GM12864 (cell line): ENCODE measurements at places on chromosomes 12 and 14.

DNA sequence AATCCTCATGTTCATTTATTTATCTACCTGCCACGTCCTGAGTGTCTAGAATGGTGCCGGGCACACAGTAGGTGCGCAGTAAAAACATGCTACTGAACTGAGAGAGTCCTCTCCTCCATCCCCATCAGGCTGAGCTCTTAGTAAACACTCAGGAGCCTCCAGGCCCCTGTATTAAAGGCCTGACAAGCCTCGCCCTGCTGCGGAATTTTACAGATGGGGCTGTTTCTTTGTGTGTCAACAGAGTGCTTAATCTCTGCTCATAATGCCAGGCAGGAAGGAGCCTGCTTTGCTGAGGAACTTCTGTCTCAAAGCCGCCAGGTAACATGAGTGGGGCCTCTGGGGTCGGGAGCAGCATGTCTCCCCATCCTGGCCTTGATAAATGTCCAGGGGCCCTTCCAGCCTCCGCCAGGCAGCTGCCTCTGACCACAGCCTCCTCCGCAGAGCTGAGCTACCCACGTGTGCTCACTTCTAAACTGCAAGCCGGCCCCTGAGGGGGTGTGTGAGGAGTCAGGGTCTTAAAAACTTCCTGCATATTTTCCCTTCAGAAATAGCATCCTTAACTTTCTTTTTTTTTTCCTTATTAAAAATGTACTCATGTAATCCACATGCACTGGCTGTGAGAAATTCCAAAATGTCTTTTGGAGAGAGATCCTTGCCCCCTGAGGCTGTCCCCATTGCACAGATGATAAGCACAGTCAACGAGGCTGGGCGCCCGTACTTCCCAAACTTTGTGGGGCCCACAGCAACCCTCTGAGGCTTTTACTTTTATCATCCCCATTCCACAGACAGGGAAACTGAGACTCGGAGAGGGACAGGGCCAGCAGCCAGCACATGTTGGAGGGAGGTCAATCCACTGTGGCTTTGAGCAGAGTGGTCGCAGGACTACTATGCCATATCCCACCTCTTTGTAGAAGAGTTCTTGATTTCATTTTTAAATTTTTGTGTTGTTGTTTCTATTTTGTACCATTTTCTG lies 116.0 kb upstream of the NCOR2 start:
- DNase-seq, result no peak

- no peak for DNase-seq
Measured at GRCh38 chr12:130770413-130771028, 54.4 kb upstream of the RIMBP2 start.

DNA sequence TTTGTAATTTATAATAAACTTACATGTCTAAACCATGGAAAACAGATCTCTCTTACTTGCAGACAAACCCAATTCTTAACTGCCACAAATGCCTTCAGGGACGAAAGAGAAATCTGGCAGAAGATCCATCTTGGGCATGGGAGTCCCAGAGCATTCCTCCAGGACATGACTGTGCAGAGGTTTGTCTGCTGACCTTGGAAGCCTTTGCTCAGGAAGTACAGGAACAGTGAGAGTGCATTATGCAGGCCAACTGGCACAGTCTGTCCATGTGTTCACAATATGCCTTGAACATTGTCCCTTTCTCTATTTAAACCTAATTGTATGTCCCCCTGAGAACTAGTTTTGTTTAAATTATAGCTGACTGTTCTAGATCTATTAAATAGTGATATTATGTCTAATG lies 467.1 kb downstream of the ATP23 start:
- no peak for DNase-seq

DNA sequence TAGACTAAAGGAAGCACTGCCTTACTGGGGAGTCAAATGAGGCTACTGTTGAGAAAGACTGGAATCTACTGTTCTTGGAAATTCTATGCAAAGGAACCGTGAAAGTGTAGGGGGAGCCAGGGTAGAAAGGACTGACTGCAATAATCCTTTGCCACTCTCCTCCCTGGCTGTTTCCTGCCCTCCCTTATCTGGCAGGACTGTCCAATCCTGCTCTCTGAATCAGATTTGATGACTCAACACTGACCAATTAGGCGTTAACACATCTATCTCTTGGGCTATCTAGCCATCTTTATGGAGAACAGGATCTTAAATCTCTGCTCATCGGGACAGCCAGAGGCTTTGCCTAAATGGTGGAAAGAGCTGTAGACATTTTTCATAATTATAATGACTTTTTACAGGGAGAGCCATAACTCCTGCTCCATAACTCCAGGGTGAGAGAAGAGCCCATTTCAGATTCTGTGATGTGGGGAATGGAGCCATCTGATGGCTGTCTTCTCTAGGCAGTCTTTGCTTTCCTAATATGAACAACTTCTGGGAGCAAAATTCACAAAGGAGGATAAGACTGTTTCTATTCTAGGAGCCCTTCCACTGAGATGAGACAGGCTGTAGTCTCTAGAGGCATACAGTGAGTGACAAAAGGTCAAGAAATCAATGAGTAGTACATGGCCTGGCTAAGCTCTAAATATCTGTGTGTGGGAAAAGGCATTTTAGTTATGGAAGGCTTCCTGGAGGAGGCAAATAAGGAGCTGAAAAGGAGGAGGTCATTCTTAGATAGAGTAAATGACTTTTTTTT lies 68.9 kb upstream of the CISTR start:
- no peak for DNase-seq

DNA sequence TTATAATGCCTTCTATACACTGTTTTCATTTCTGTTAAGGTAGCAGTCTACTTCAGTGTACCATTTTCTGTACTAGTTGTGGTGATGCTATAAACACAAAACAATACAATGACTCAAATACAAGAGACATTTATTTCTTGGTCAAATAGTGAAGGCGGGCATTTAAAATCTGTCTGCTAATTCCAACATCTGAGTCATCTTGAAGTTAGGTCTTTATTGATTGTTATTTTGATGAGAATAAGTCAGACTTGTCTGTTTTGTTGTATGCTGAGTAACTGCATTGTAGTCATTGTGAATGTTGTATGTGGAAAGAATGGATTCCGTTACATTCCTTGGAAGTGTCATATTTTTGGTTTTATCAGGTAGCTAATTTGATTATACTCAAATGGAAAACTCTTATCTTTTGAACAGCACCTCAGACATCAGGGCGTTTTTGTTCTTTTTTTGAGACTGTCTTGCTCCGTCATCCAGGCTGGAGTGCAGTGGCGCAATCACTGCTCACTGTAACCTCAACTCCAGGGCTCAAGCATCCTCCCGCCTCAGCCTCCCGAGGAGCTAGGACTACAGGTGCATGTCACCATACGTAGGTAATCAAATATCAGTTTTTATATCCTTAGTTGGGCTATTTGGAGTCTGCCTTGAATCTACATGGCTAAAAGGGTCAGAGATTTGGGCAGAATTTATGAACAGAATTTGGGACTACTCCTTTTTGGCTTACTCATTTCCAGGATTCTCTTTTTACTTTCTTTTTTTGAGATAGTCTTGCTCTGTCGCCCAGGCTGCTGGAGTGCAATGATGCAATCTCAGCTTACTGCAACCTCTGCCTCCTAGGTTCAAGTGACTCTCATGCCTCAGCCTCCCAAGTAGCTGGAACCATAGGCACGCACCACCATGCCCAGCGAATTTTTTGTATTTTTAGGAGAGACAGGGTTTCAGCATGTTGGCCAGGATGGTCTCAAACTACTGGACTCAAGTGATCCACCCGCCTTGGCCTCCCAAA lies 56.8 kb downstream of the PAPLN start:
- no peak for DNase-seq

GRCh38 chr14:32682214-32682613 lies 256.5 kb upstream of the NPAS3 start:
- DNase-seq, result no peak

GRCh38 chr14:85214471-85214870 lies 315.5 kb upstream of the FLRT2 start:
- DNase-seq, result no peak

DNA sequence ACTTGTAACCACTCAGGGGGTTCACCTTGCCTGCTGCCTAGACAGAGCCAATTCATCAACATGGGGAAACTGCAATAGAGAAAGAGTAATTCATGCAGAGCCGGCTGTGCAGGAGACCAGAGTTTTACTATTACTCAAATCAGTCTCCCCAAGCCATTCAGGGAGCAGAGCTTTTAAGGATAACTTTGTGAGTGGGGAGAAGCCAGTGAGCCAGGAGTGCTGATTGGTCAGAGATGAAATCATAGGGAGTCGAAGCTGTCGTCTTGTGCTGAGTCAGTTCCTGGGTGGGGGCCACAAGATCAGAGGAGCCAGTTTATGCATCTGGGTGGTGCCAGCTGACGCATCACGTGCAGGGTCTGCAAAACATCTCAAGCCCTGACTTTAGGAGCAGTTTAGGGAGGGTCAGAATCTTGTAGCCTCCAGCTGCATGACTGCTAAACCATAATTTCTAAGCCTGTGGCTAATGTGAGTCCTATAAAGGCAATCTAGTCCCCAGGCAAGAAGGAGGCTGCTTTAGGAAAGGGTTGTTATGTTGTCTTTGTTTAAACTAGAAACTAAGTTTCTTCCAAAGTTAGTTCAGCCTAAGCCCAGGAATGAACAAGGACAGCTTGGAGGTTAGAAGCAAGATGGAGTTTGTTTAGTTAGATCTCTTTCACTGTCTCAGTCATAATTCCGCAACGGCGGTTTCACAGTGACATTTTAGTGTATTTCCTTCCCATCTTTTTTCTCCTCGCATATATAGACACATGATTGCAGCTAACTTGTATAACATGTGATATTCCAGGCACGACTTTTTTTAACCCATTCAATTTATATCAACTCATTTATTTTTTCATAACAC lies 68.9 kb upstream of the NCOR2 start:
- DNase-seq, result no peak

DNA sequence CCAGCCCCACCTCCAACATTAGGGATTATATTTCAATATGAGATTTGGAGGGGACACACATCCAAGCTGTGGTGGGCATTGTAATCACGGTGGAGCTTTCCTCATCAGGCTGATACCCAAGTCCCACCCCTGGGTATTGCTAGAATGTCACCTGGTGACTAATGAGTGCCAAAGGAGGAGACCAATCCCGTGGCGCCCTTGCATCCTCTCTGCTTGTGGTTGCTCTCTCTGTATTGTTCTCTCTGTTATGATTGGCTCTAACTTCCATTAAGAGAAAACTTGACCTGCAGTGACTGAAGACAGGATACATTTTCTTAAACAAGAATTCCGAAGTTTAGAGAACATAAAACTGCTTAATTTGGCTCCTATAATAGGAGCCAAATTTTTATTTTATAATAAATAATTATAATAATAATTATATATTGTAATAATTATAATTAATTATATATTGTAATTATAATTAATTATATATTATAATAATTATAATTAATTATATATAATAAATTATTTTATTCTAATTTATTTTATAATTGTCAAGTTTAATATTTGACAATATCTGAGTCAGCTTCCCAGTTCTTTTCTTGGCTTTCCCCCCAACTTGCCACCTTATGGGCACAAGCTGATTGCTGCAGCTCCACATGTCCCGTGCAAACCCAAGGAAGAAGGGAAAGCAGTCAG lies 420.1 kb downstream of the DIO2 start:
- no peak for DNase-seq

DNA sequence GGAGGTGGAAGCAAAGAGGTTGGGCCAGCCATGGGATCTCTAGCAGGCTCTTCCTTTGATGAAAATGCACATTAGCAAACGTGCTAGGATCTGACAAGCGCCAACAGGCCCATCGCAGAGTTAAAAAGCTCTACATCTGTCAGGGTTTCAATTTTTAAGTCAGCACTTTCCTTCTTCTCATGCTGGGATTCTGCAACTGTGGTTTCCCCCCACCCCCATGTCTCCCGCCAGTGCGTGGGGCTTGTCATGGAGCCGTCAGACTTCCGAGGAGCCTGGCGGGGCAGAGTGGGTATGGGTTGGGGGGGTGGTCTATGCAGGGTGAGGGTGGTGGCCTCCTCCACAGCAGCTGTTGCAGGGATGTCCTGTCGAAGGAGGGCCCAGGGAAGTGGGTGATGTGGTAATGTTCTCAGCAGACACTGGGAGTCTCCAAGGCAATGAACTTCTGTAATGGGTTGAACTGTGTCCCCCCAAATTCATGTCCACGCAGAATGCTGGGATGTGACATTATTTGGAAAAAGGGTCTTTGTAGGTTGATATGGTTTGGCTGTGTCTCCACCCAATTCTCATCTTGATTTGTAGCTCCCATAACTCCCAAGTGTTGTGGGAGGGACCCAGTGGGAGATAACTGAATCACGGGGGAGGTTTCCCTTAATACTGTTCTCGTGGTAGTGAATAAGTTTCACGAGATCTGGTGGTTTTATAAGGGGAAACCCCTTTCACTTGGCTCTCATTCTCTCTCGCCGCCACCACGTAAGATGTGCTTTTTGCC lies 115.2 kb upstream of the MAP1LC3B2 start:
- DNase-seq, result no peak

DNA sequence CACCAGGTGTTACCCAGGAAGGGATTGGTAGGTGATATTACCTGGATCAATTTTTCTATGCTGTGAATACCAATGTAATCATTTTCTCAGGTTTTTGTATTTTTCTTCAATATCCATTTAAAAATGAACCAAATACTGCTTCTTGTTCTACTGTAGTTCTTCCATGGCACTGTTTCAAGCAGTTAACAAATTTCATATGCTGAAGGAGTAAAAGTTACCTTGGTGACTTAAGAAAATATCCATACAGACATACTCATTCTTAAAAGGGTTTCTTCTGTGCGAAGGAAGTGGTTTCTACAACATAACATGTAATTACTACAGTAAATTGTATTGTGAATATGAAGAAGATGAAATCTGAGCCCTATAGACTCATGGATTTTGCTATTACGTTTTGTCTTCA lies 222.5 kb downstream of the TMEM117 start:
- no peak for DNase-seq

DNA sequence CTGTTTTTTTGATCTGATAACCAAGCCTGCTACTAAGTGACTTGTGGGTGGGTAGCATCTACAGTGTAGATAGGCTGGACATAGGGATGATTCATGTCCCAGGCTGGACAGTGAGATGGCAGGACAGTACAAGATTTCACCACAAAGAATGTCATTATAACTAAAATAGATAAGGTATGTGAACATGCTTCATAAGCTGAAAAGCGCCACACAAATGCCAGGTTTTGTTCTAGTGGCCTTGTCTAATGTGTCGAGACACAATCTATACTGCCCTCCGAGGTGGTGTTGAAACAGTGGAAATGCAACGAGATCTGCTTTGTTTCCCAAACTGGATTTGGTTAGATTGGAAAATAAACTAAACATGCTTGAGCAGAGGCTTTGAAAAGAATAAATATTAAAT lies 4.4 kb downstream of the LGALS3 start:
- DNase-seq, result no peak

DNA sequence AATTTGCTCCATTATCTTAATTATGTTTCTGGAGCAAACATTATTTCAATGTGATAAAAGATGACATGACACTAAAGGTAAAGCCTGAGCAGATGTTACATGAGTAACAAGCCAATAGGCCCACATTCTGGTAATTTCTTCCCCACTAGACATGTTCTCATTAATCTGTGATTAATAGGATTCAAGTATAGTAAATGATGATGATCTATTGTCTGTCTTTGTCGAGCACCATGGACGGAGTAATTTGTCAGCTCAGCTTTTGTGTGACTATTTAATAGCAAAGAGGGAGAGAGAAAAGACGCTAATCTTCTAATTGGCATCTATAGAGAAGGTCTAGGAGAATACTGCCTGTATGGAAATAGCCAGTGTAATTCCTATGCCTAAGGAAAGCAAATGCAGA lies 62.2 kb upstream of the INSM2 start:
- DNase-seq, result no peak
